Stimulated activated CD4-positive, alpha-beta T cell treated with anti-CD3 and anti-CD28 coated beads, Interleukin-15, amount 100 ng/mL, for 48 hours (primary cell): ENCODE measurements at places on chromosomes 6 and 20.

DNA sequence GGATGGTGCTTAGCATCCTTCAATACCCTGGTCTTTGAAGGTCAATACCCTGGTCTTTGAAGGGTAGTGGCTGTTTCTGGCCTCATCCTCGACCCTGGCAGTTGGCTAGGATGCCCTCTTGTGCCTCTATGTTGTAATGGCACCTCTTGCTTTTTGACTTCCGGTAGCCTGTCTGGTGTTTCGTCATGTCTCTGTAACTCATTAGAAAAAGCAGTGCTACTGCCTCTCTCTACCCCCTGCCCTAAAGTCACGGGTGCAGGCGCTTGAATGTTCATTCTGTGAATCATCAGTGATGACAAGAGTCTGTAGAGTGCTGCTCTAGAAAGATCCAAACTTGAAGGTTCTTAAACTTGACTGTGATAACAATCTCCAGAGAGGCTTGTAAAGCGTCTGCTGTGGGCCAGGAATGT lies 28.3 kb downstream of the RSPO4 start:
- peak; percentile 21 for DNase-seq

DNA sequence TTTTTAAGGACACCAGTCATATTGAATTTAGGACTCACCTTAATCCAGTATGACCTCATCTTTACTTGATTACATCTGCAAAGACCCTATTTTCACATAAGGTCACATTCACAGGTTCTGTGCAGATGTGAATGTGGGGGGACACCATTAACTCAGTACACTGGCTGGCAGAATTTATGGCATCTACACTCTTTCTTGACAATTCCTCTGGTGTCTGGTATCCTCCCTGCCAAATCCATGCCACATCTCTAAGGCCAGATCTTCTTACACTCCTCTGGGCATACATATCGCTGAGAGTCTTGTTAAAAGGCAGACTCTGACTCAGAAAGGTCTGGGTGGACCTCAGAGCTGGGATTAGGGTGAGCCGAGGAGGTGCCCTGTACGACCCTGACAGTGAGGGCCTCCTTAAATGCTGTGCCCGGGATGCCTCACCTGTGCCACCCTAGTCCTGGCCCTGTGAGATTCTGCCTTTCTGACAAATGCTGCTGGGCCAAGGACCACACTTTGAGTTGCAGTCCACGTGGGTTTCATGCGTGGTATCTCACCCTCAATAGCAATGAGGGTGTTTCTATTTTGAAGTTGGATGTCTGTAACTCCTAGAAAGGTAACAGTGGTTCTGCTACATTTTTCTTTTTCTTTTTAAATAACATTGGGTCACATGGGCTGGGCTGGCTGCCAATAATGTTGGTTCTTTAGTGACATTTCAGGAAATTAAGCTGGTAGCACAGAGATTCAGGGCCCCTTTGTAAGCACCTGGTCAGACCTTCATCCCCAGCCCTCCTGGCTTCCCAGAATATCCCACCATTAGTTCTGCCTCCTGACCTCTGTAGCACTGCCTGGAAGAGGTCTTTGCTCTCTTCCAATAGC lies 17.2 kb upstream of the LRRN4 start:
- no peak for DNase-seq

DNA sequence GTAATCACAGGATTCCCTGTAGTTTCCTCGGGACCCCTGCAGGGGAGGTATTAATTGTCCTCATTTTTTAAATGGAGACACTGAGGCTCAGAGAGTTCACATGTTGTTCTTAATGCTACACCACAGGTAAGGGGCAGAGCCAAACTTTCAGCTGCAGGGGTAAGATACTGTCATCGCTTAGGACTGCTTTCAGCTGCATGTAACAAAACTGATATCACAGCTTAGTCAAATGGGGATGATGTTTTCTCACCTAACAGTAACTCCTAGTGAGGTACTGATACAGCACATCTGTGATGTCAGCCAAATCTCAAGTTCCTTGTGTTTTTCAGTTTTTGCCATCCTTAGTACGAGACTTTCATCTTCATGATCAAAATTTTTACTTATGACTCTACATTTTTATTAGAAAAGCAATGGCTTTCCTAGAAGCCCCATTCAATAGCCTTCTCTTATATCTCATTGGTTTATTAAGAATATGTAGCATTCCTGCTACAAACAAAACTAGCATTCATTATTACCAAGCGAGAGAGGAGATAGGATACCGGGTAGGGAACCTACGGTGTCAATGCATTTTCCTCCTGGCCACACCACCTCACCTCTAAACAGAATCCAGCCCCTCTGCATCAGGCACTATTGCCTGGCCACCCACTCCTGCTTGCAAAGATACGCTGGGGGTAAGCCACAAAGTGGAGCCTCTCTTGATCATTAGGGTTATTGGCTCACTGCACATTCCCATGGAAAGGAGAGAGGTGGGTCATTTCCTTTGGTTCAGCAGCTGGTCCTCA lies 557.5 kb downstream of the CD83 start:
- DNase-seq: no peak

GRCh38 chr20:14450256-14450655 lies 112.8 kb upstream of the FLRT3 start:
- DNase-seq: no peak

DNA sequence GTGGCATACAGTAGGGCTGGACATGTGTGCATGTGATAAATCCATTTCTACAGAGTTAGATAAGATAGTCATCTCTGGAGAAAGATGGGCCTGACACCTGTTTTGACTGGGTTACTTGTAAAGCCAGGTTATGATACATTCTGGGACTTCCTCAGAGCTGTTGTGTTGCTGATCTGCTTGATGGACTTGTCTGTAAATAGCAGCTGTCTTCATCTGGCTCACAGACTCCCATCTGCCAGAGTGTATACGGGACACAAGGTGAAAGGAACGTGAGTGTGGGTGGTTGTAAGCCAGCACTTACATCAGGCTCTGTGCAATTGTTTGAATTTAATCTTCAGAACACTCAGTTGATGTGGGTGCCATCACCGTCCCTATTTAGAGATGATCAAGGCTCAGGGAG lies 49.8 kb downstream of the ZDHHC14 start:
- DNase-seq: no peak

DNA sequence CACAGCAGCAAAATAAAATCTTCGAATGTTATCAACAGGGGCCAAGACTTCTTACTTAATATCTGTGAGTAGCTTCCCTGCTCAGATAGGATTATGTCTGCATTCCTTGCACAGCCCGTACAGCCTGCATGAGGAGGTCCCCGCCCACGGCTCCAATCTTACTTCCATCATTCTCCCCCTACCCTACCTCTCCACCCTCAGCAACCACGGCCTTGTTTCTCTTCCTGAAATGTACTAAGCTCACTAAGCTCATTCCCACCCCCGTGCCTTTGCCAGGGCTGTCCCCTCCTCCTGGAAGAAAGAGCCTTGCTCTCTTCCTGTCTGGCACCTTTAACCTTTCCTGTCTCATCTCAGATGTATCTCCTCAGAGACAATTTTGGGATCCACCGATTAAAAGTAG lies 120.4 kb downstream of the BCAS1 start:
- no peak for DNase-seq

DNA sequence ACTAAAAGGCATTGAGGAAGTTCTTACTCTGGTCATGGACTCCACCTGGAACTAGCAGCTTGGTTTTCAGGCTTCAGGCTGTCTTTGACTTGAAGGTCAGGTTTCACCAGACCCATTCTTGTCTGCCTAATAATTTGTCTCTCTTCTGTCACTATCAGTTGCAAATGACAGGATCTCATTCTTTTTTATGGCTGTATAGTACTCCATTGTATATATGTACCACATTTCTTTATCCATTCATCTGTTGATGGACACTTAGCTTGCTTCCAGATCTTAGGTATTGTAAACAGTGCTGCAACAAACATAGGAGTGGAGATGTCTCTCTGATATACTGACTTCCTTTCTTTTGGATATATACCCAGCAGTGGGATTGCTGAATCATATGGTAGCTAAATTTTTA lies 73.1 kb upstream of the SYNCRIP start:
- no peak for DNase-seq

- DNase-seq: no peak
These were observed 3.7 kb downstream of the SAPCD1 start for GRCh38 chr6:31765910-31766794.

- no peak for DNase-seq
These were observed 11.2 kb downstream of the CST5 start for GRCh38 chr20:23868321-23868720.

- no peak for DNase-seq
These were observed 733 bp downstream of the ZBTB22 start for GRCh38 chr6:33316603-33317418.

DNA sequence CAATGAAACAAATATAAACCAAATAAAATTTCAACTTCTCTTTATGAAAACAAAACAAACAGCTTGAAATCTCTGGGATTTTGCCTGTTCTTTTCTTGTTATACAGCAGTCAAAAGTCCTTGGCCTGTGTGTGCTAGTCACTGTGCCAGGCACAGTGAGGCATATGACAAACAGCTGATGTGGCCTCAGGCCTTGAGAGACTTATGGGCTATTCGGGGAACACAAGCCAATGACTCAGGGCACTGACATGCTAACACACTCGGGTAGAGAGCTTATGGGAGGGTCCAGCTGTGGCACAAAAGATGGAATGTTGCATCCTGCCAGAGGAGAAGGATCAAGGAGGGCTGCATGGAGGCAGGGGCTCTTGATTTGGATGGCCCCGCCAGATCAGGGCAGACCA lies 95.4 kb upstream of the NKX2-2 start:
- DNase-seq: no peak

DNA sequence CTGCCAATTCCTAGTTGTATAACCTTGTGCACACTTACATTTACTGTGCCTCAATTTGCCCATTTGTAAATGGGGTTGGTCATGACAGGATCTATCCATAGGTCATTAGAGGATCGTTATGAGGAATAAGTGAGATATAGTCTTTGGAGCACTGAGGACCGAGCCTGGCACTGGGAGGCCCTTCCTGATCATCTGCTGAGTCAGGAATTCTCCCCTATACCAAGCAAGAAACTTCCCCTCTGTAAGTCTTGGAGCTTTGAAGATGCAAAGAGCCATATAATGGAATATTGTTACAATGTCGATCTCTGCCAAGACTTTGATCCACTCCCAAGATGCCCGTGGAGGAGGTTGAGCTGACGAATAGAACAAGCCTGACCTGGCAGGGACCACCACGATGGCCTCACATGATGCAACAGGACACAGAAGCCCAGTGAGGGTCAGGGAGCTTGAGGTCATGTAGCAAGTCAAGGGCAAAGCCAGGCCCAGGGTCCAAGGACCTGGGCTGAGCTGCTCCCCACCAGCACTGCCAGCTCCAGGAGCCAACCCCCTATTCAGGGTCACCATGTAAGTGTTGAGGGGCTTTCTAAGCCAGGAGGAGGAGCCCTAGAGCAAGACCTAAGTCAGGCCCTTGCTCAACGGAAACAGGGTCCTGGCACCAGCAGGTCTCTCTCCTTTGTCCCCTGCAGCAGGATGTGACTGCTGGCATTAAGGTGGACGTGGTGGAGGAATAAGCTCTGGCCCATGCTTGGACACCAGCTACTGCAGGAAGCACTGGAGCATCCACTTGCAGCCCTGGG lies 16.7 kb downstream of the PDRG1 start:
- DNase-seq: no peak
